ENCODE measurements at places on chromosomes 1 and 21.

- DNase-seq = no peak
Measured at GRCh38 chr21:35743571-35743970, 316.8 kb downstream of the SETD4 start.

DNA sequence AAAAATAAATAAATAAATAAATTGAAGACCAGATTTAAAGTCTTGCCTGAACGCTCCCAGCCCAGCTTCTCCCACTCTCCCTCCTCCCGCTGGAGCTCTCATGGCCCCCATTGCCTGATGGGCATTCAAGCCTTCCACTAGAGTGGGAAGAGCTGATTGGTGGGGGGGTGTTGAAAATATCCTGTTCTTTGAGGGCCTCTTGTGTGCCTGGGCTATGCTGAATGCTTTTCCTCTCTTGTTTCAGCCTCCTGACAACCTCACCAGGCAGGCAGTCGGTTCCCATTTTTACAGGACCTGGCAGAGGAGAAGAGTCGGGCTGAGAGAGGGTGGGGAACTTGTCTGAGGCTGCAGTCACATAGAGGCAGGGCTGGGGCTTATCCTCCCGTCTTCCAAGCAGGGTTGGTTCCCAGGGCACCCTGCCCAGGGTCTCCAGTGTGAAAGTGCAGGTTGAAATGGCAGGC lies 59.2 kb upstream of the SSBP3 start:
- no peak for DNase-seq

DNA sequence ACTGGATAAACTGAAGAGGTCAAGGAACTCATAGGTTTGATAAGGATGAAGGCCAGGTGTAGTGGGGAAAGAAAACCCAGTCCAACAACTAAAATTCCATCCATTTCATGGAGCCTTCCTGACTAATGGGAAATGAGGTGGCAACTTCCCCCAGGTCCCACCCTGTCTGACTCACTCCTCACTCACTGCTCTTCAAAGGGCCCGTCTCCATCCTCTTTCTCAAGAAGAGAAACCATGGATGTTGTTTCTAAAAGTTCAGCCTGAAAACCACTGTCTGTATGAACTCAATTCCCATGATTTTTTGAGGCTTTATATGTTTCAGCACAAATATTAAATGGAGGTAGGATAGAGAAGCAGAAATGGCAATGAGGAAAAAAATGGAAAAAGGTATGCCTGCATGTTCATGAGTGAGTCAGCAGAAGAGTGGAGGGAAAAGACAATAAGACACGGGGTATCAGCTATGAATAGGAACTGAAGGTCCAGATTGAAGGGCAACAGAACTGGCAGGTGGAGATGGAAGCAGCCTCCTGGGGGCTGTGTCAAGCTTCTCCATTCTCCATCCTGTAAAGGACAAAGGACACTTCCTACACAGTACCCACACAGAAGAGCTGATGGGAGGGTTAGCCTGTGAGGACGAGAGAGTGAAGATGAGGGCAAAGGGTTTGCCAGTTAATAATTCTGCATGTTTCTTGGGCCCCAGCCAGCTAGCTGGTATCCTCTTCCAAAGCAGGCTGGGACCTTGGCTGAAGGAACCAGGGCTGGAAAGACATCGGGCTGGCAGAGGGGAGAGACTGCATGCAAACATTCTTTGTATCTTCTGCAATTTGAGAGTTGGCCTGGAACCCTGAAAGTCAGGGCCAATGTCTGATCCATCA lies 5.5 kb upstream of the ELOVL1 start:
- no peak for DNase-seq

DNA sequence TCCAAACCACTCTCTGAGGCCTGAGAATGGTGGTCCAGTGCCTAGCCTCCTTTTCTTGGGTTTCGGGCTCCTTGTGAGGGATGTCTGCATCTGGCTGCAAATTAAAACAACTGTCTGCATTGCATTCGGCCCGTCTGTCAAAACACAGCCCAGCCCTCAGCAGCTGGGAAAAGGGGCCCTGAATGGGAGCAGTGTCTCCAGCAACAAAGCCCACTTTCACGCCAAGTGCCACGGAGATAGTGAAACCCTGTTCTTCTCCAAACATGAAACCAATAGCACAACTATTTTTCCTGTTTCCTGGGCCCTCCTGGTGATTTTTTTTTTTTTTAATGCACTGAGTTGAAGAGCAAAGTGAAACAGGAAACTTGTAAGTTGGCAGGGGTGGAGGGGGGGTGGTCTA lies 138.4 kb downstream of the PLXNA2 start:
- no peak for DNase-seq

DNA sequence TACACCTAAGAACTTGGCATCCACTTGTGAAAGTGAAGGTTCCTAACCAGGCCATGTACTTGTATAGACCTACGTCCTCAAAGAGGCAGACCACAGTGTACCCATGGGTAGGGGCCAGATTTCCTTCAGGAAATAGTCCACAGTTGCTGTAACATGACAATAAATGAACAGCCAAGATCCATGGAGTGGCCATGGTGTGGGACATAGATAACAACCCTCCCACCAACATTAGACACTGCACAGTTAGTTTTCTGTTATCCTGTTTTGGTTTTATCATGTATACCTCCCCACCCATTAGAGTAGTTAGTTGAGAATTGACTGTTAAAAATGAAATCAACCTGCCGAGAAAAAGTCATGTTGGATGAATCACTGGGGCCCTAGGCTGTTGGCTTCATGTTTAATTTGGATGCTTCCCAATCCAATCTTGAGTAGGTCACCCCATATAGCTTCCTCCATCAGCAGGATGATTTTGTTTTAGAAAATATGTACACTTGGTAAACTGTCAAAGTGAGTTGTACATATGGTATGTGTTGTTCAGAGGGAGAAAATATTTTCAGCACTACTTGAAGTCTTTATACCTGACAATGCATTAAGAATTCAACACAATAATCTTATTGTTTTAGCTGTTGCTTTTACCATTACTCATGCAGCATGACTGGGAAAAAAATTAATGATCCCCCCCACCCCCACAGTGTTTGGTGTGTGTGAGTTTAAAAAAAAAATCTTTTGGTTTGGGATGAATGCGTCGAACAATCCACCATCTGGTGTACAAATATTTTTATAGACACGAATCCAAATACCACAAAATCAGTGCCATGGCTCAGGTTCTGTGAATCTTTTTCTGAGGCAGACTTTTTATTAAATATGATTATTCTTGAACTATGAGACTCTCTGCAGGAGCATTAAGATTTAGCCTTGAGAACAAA lies 88.3 kb upstream of the ARHGAP29 start:
- no peak for DNase-seq

GRCh38 chr1:62337706-62338631 lies 18.7 kb upstream of the KANK4 start:
- DNase-seq = no peak

GRCh38 chr21:14270631-14271030 lies 54.7 kb downstream of the RBM11 start:
- DNase-seq = peak; percentile 80

DNA sequence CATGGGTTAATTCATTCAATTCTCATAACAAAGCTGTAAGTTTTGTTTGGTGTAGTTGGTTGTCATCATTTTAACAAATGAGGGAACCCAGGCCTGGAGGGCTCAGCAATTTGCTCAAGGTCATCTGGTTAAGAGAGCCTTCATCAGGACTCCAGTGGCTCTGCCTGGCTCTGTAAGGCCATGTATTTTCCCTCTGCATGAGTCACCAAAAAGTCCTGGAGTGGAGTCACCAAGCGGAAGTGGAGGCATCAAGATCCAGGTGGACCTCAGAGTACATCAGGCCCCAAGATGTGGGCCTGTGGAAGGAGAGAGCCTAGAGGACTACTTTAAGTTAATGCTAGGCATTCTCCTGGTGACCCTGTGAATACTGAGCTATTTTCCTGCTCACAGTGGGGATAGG lies 30.0 kb upstream of the RBM15 start:
- DNase-seq = no peak

GRCh38 chr1:972726-973458 lies 6.6 kb downstream of the PLEKHN1 start:
- DNase-seq = no peak

- DNase-seq = no peak
Measured at GRCh38 chr1:33120436-33121231, 39.7 kb downstream of the AZIN2 start.

DNA sequence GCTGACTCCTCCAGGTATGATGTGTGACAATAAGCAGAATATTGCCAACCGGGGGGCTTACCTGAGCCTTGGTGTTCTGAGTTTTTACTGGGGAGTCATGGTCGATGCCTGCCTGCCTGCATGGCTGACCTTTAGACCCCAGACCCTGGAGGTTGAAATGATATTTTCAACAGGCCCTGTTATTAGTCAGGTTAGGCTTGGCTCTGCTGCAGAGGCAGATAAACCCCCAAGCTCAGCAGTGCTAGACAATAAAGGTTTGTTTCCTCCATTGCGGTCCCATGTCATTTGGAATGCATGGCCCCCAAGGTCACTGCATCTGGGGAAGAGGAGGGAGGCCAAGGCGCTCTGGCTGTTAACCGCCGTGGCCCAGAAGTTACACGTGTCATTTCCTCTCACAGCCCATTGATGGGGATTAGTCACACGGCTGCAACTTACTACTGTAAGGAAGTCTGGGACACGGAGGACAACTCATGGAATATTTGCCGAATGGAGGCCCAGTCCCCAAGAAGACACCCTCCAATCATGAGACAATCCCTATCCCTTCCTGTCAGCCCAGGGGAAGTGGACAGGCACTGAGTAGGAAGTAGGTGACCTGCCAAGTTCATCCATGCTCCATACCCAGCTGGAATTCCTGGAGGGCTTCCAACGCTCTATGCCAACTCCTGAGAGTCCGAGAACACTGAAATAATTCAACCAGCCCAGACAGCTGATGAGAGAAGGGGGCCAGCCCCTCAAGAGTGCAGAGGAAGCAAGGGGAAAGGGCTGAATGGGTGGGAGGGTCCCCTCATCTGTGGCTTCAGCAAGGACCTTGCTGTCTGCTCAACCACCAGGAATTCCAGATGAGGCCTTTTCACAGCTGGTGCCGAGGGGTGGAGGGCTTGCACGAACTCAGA lies 97.3 kb downstream of the TAS1R2 start:
- DNase-seq = no peak

DNA sequence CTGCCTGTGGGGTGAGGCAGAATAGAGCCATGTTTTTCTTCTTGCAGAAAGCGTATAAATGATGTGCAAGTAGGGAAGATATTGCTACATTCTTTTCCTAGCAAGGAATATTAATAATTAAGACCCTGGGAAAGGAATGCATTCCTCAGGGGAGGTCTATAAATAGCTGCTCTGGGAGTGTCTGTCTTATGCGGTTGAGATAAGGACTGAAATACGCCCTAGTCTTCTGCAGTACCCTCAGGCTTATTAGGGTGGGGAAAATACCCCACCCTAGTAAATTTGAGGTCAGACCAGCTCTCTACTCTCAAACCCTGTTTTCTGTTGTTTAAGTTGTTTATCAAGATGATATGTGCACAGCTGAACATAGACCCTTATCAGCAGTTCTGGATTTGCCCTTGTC lies 155.9 kb upstream of the HMCN1 start:
- DNase-seq = no peak

DNA sequence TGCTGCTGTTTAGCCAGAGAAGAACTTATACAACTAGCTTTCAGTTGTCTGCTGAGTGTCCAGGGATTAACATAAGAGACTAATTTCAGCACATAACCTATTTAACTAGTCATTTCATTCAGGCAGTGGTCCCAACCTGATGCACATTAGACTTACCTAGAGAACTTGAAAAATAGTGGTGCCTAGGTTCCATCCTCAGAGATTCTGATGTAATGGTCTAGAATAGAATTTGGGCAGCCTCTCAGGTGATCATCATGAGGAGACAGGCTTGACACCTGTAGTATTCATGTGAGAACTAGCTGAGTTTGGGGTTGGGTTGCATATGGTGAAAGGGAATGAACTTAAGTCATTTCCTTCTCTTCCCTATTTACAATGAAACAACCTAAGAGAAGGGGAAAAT lies 24.8 kb downstream of the CNST start:
- DNase-seq = no peak

- no peak for DNase-seq
Measured at GRCh38 chr1:119108988-119109387, 31.5 kb downstream of the WARS2 start.

DNA sequence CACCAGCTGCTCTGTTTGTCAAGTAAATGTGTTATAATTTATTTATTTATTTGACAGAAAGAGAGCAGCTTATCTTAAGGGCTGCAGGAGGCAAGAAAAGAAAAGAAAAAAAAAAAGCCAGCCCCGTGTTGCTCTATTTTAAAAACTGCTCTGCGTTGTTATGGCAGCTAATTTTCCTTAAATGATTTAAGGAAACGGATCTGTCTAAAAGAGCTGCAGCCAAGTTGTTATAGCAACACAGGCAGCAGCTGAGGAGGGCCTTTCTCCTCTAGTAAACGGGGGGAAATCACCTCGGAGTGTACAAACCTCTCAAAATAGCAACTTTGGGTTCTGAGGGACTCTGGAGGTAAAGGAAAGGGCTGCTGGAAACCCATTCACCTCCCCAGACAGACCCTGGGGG lies 149.2 kb downstream of the BEND5 start:
- no peak for DNase-seq

DNA sequence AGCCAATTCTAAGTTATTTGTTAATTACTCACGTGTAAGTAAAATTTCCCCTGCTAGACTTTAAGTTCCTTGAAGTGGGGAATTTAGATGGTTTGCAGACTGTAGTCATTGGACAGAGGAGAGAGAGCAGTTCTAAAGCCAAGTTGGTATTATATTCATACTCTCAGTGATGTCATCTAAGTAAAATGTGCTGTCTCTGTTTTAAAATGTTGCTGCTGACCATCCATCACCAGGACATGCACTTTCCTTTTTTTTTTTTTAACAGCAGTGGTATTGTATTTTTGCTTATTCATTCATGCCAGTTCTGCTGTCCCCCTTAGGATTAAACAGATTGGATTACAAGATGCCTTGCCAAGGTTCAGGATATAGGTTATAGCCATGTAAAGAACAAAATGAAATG lies 2.3 kb downstream of the TTLL7 start:
- no peak for DNase-seq

GRCh38 chr21:36538761-36539160 lies 58.8 kb upstream of the CLDN14 start:
- no peak for DNase-seq

- DNase-seq = no peak
Measured at GRCh38 chr1:211947396-211948295, 87.7 kb downstream of the INTS7 start.

GRCh38 chr1:209590405-209590804 lies 6.9 kb downstream of the CAMK1G start:
- no peak for DNase-seq

GRCh38 chr1:92599184-92599583 lies 112.5 kb upstream of the GFI1 start:
- no peak for DNase-seq

GRCh38 chr1:82185084-82185483 lies 384.4 kb downstream of the ADGRL2 start:
- no peak for DNase-seq

GRCh38 chr1:71593523-71593922 lies 512.7 kb upstream of the ZRANB2 start:
- no peak for DNase-seq

DNA sequence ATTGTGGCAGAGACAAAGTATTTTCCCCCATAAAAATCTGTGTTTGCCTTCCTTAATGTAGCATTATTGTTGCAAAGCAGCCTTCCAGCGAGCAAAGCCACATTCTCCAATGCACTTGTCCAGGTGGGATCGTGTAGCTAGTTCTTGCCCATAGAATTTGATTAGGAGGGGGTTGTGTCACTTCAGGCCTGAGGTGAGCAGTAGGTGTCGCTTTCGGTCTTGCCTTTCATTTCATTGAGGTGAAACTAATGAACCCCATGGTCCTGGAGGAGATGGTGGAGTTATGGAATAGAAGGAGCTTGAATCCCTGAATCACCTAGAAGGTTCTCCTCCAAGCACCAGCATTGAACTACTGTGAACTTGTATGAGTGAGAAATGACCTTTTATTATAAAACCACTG lies 318.9 kb upstream of the PBX1 start:
- no peak for DNase-seq
